Activated naive CD8-positive, alpha-beta T cell treated with anti-CD3 and anti-CD28 coated beads for 36 hours (primary cell): ENCODE measurements at places on chromosomes 1 and 21. TPM values are rescaled to one million over a fixed set of nuclear protein-coding genes. Genes with fewer than 3 reads are reported as not detected.

The EVI5 gene
- total RNA-seq = 13.8 TPM

GRCh38 chr1:205783904-205784303 is 8.6 kb upstream of the RAB29 start:
- no peak overlapping the region for H3K27ac ChIP-seq
- no peak for DNase-seq
- H3K4me1 ChIP-seq = peaks cover 10% of the 10 kb centered on the region
- no peaks in the 10 kb centered on the region for H3K27me3 ChIP-seq
- no peak overlapping the region for H3K4me3 ChIP-seq
- no peaks in the 10 kb centered on the region for H3K36me3 ChIP-seq

The SUSD4 gene
- 0.22 TPM for total RNA-seq

DNA sequence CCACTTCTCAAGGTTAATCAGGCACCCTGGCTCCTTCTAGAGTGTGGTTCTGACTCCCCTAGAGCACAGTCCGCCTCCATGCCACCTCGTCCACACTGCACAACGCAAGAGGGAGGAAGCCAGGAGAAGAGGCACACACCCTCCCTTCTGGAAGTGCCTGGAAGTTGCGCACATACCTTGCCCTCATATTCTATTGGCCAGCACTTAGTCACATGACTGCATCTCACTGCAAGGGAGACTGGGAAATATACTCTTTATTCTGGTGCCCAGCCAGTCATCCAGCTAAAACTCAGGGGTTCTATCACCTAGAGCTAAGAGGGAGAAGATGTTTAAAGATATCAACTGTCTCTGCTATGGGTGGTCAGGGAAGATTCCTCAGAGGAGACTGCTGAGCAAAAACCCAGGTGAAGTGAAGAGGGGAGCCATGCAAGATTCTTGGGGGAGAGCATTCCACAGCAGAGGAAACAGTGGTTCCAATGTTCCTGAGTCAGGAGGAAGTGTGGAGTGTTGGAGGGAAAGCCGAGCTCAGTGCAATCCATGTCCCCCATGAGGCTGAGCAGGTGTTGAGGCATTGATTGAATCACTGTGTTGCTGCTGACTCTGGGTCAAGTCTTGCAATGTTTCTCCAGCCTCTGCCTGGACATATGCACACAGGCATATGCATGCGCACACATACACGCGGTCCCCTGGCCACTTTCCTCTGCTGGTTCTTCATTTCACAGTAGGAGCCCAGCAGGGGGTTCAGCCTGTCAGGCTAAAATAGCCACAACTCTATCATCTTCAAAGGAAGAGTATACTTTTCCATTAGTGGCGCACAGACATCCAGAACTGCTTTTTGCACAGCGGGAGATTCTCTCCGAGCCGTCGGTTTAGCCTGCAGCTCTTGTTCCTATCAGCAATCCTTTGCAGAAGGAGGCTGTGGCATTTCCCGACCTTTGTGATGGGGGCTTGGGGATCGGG is 22.3 kb upstream of the KLHDC7A start:
- no peak overlapping the region for H3K4me3 ChIP-seq
- H3K27me3 ChIP-seq = peaks cover 23% of the 10 kb centered on the region
- DNase-seq = no peak

GRCh38 chr1:88003255-88003654 is 674.6 kb downstream of the LMO4 start:
- H3K27ac ChIP-seq = no peak overlapping the region
- H3K27me3 ChIP-seq = peaks cover 13% of the 10 kb centered on the region
- no peak for DNase-seq
- no peak overlapping the region for H3K4me3 ChIP-seq

DNA sequence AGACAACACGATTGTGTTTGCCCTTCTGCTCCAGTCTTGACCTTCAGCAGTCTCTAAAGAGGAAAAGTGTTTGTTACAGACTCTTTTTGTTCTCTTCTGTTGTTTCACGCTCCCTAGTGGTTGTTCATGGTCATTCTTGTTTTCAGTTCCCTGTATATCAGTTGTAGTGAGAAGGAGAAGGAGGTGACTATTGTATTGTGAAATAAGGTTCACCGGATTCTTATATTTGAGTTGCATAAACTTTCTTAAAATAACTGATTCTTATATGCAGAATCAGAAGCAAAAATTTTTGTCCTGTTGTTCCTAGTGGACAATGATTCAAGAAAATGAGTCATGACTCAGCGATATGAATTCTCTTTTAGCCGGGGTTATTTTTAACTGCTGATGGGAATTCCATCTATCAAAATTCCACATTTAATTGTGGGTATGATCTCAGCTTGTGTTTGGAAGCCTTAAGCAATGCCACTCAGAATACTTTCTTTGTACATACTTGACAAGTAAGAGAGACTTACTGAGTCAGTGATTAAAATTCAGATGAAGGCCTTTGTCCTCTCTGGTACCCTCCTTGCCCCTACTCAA is 152.2 kb downstream of the CLEC20A start:
- H3K27me3 ChIP-seq = peaks cover 7% of the 10 kb centered on the region
- no peaks in the 10 kb centered on the region for H3K36me3 ChIP-seq
- DNase-seq = no peak

DNA sequence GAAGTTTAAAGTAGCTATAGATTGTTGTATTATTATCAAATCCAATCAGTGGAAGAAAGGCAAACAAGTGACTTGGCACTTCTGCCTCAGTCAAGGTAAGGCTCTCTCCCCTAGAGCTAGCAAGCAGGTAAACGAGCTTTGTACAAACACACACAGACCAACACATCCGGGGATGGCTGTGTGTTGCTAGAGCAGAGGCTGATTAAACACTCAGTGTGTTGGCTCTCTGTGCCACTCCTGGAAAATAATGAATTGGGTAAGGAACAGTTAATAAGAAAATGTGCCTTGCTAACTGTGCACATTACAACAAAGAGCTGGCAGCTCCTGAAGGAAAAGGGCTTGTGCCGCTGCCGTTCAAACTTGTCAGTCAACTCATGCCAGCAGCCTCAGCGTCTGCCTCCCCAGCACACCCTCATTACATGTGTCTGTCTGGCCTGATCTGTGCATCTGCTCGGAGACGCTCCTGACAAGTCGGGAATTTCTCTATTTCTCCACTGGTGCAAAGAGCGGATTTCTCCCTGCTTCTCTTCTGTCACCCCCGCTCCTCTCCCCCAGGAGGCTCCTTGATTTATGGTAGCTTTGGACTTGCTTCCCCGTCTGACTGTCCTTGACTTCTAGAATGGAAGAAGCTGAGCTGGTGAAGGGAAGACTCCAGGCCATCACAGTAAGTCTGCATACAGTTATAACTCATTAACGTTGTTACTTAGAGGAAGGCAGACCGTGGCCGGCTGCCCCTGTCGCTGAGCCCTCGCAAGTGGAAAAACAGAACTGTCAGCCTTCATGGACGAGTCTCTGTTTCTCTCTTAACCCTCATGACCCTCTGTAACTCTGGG is at the start of gene PALMD:
Gene PALMD, plus strand, starts transcription at position 415 of the 833 bp plus-strand sequence. Its CDS starts 205 bp downstream, at position 620.
- DNase-seq = no peak
- no peaks in the 10 kb centered on the region for H3K36me3 ChIP-seq
- H3K27ac ChIP-seq = no peak within 1 kb of the TSS

The OR6N1 gene
- total RNA-seq = not detected

- H3K27ac ChIP-seq = no peak overlapping the region
- no peak for DNase-seq
- H3K36me3 ChIP-seq = peaks cover 1% of the 10 kb centered on the region
- H3K4me1 ChIP-seq = no peaks in the 10 kb centered on the region
- H3K27me3 ChIP-seq = no peaks in the 10 kb centered on the region
These were observed 20.9 kb downstream of the PANK4 start for GRCh38 chr1:2505461-2505994.

- peaks cover 8% of the 10 kb centered on the region for H3K27me3 ChIP-seq
- H3K27ac ChIP-seq = no peak overlapping the region
- H3K36me3 ChIP-seq = no peaks in the 10 kb centered on the region
- no peak for DNase-seq
These were observed 40.6 kb upstream of the CYP2J2 start for GRCh38 chr1:59967141-59967697.

The IFI44L gene
- total RNA-seq = 38.5 TPM

The MTFR1L gene
- total RNA-seq = 23.4 TPM

The GABRD gene
- not detected for total RNA-seq

The OR14K1 gene
- total RNA-seq = not detected

- H3K27ac ChIP-seq = no peak overlapping the region
- H3K4me3 ChIP-seq = no peak overlapping the region
- H3K4me1 ChIP-seq = no peaks in the 10 kb centered on the region
- H3K36me3 ChIP-seq = no peaks in the 10 kb centered on the region
These were observed 1530.9 kb upstream of the B3GALT2 start for GRCh38 chr1:194717334-194717733.

DNA sequence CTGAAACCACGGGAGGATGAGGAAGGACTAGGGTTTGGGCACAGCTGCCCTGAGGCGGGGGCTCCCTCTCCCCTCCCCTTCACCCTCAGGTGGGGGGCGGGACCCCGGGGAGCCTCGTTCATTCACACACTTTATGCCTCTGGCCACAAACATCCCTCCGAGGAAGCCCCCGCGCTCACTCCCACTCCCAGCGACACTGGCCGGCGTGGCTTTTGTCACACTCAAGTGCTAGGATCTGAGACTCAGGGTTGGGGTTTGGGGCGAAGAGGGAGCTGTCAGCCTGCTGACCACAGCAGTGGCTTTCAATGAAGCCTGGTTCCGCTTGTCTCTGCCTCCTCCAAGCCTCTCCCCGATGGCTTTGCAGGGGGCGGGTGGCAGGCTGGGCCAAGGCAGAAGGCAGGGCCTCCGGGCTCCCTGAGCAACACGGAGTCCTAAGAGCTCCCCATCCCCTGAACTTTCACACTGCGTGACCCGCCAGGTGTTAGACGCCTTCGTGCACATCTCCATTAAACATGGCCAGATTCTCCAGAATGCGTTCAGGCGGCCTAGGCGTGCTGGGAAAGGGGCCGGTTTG is 178.1 kb downstream of the NPHP4 start:
- H3K4me1 ChIP-seq = no peaks in the 10 kb centered on the region
- no peak overlapping the region for H3K4me3 ChIP-seq
- H3K36me3 ChIP-seq = no peaks in the 10 kb centered on the region
- H3K27ac ChIP-seq = no peak overlapping the region
- H3K27me3 ChIP-seq = peaks cover 36% of the 10 kb centered on the region

The PRKACB gene
- total RNA-seq = 49.7 TPM

- DNase-seq = no peak
- no peaks in the 10 kb centered on the region for H3K36me3 ChIP-seq
- peaks cover 8% of the 10 kb centered on the region for H3K27me3 ChIP-seq
- H3K27ac ChIP-seq = no peak overlapping the region
- H3K4me3 ChIP-seq = no peak overlapping the region
These were observed 185.0 kb downstream of the DNAH14 start for GRCh38 chr1:225114354-225114990.

DNA sequence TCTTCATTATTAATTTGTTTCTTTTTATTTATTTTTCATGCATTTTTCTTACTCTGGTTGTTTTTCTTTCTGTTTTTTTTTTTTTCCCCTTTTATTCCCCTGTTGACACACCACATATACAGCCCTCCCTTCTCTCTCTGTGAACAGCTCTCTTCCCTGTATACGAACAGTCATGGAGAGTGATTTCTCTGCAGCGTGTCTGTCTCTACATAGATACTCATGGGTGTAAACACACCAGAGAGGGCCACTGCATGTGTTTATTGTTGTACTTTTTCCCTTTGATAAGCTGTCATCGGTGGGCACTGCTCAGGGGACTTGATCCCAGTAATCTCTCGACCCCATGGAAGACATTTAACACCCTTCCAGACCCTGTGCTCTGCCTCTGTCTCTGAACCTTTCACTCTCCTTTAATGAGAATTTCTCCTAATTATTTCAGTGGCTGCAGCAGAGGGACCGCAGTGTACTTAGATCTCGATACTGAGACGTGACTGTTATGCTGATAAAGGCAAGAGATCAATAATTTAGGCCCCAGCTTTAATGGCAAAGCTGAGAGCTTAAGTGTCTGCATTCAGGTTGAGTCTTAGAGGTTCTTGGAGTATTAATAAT is 113.1 kb downstream of the PBX1 start:
- no peak overlapping the region for H3K27ac ChIP-seq
- H3K27me3 ChIP-seq = no peaks in the 10 kb centered on the region
- H3K4me1 ChIP-seq = peaks cover 2% of the 10 kb centered on the region
- H3K4me3 ChIP-seq = no peak overlapping the region
- no peaks in the 10 kb centered on the region for H3K36me3 ChIP-seq

DNA sequence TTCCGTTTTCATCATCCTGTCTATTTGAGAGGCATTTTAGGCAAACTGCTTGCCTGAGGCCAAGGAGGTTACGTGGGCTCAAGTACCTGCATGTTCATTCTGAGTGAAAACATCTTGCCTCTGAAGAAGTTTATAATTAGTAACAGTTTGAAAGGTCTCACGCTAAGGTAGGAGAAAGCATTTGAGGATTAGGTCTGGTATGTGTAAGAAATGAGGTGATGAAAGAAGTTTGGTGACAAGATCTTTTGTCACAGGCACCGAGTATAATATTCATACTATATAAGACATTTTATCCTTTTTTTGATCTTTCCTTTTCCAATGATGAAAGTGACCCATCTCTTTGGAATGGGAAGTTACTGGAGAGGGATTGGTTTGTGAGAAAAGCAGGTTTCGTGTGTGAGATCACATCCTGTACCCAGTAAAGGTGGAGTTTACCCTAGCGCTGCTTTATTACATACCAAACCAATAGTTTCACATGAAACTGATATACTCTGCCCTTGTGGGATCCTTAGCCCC is 98.7 kb upstream of the PDC start:
- no peaks in the 10 kb centered on the region for H3K36me3 ChIP-seq
- no peak for DNase-seq
- H3K4me1 ChIP-seq = no peaks in the 10 kb centered on the region
- no peak overlapping the region for H3K4me3 ChIP-seq
- no peaks in the 10 kb centered on the region for H3K27me3 ChIP-seq

DNA sequence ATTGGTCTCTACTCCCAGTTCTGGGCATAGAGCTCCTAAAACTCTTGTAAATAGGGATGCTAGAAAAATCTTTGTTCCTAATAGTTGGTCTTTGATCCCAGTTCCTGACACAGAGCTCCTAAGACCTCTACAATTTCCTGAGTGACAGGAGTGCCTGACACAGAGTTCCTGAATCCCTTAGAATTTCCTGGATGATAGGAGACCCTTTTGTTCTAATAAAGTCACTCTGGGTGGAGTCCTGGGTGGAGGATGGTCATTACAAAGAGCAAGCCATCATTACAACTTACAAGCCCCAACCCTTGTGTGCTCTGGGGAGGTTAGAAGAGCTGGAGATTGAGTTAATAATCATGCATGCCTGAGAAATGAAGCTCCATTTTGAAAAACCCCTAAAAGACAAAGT is 58.4 kb downstream of the ZZZ3 start:
- H3K27ac ChIP-seq = no peak overlapping the region
- no peaks in the 10 kb centered on the region for H3K27me3 ChIP-seq
- no peak for DNase-seq
- no peak overlapping the region for H3K4me3 ChIP-seq
- H3K4me1 ChIP-seq = peaks cover 15% of the 10 kb centered on the region

GRCh38 chr1:205494115-205494514 is 10.4 kb upstream of the CDK18 start:
- peaks cover 46% of the 10 kb centered on the region for H3K27me3 ChIP-seq
- peaks cover 2% of the 10 kb centered on the region for H3K4me1 ChIP-seq
- no peaks in the 10 kb centered on the region for H3K36me3 ChIP-seq
- no peak for DNase-seq

GRCh38 chr1:209048941-209049669 is 534.4 kb upstream of the CAMK1G start:
- DNase-seq = no peak
- no peak overlapping the region for H3K27ac ChIP-seq
- H3K36me3 ChIP-seq = no peaks in the 10 kb centered on the region
